NCI-H1417 treated with DMSO at 0.1 percent for 48 hours (cell line): ENCODE measurements at places on chromosomes 7 and 10.

DNA sequence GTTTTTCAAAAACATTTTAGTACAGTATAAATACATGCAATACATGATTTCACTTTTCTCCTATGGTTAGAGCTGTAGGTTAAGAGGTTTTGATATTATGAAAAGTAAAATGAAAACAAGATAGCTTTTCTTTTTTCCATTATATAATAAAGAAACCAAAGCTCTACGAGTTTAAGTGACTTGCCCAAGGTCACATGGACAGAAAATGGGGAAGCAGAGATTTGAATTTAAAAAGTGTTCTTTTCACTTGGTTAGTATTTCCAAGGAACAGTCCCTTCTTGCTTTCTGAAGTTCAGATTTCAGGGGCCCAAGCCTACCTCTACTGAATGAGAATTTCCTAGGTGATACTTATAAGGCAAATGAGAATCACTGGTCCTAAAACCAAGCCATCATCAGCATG, 13.2 kb upstream of the MAP3K8 start:
- DNase-seq = no peak

DNA sequence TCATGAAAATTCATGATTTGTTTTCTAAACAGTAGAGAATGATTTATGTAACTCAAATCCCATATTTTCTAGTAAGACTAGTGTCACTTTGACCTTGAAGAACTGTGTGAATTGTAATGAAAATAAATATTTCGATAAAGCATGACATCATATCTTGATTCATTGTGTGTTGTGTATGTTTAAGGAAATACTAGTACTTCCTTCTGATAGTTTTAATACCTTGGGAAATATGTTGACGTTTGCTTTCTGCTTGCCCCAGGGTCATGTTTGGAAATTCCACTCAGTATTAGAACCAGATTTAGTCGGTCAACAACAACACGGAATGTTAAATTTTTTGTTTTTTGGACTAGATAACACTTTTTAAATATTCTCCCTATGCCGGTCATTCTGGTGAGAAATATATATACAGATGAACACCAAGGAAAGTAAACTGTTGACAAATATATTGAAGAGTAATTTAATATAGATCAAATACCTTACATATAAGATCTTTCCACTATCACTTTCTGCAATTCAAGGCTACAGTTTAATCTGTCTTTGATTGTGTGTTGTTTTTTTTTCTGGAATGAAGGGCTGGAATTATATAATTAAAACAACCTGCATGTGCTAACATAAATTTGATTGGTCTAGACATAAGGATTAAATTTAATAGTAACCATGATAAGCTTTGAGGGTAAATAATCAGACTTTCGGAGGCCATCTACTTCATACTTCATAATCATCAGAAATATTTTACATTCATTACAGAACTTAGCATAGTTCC, 126.2 kb downstream of the MDFIC start:
- DNase-seq = no peak

DNA sequence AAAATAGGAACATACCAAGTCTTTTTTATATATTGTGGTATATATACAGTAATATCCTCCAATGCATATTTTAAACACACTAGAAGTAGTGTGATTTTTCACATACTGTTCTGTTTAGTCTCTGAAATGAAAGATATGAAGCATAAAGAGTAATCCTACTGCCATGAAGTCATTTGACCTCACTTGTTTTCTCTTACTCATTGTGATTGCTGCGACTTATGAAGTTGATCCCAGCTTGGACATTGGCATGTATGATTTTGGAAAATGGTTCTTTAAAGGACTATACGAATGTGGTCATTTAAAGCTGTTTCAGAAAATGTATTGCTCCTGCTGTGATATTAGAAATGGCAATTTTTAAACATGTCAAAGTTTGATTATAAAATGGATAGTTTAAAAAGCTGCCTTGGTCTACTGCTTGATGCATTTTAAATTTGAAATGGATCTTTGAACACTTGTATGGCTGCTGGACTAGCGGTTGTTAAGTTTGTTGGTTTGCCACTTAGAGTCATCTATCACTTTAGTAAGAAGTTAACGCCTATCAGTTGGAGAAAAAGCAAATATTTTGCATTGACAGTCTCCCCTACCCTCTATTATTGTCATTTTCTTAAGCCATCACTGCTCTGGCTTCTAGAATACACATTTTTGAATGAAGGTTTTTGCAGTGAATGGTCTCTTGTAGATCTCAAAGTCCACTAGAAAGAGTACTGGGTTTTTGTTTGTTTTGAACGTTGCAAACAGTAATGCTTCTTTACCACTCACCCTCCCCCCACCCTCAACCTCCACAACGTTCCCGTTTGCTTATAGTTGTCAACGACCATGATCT, 881 bp upstream of the PCGF5 start:
- no peak for DNase-seq

GRCh38 chr7:12692479-12693259, 5.2 kb downstream of the ARL4A start:
- DNase-seq = no peak

DNA sequence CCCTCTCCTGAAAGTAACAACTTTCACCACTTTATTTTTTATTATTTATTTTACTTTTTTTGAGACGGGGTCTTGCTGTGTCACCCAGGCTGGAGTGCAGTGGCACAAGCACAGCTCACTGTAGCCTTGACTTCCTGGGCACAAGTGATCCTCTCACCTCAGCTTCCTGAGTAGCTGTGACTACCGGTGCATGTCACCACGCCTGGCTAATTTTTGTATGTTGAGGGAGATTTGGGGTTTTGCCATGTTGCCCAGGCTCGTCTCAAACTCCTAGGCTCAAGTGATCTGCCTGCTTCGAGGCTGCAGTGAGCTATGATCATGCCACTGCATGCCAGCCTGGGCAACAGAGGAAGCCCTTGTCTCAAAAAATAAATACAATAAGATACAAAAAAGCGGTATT, 14.9 kb upstream of the SLIT1 start:
- DNase-seq = no peak

DNA sequence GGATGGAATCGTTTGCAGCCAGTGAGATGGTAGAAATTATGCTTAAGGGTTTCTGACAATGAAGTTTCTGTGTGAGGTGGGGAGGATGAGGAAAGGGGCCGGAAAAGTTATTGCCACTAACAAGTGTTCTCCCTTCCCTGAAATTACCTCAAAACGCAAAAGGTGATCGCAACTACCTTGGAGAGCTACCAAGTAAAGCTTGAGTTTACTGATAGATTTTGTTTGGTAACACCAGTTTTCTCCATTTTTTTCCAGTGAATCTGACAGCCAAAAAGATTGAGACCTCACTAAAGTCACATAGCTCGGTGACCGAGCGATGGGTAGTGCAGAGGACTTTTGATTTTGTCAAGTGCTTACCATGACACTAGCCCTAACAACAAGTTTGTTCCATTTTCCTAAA, 1.6 kb downstream of the SUV39H2 start:
- DNase-seq = no peak

DNA sequence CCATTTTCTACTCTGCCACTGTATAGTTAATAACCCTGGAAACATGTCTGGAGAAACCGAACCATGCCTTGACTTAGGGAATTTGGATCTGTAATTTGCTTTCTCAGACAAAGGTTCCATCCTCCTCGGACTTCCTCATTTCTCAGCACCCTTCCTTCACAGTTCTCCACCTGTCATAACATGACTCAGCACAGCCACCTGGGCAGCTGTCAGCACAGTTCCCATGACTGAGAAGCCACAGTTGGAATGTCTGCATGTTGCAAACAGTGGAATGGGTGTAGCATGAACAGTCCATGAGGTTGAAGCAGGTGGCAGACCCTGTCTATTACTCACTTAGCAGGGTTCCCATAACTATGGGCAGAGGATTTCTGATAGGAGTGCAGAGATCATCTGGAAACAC, 634 bp upstream of the OR9A4 start:
- DNase-seq = no peak

- no peak for DNase-seq
Observed at GRCh38 chr10:63115732-63116383, 17.3 kb upstream of the NRBF2 start.

- DNase-seq = no peak
Observed at GRCh38 chr10:131650169-131650705, 250.6 kb upstream of the PPP2R2D start.

DNA sequence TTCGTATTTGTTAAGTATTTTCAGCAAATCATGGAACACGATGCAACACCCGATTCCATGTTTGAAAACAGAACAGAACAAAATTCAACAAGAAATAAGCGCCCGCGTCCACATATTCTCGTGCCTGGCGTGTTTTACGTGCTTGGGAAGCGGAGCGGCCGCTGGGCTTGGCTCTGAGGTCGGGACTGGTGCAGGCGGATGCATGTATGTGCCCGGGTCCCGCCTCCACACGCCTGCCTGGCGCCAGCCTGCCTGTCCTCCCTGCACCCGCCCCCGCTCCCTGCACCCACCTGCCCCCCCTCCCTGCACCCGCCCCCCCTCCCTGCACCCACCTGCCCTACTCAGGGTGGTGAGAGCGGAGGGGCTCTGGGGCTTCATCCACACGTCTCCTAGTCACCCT, 454.5 kb downstream of the DNAJB6 start:
- no peak for DNase-seq

DNA sequence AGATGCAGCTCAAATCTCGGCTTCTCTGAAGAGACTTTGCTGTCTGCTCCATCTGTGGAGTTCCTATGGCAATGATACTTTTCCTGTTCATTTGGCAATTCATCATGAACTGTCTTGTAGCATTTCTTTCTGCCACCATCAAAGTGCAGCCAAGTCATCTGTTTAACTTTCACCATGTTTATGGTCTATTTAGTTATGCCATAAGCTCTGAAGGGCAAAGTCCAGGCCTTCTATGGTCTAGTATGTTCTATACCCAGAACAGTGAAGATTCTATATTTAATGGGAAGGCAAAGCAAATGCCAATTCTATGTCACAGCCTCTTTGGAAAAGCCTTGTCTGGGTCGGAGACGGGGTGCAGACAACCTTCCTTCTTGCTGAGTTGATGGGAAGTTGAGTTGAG, 472.6 kb downstream of the PLXNA4 start:
- no peak for DNase-seq

- no peak for DNase-seq
Observed at GRCh38 chr10:59350558-59350957, 11.8 kb downstream of the FAM13C start.

- no peak for DNase-seq
Observed at GRCh38 chr7:50327443-50327842, 22.9 kb downstream of the IKZF1 start.

DNA sequence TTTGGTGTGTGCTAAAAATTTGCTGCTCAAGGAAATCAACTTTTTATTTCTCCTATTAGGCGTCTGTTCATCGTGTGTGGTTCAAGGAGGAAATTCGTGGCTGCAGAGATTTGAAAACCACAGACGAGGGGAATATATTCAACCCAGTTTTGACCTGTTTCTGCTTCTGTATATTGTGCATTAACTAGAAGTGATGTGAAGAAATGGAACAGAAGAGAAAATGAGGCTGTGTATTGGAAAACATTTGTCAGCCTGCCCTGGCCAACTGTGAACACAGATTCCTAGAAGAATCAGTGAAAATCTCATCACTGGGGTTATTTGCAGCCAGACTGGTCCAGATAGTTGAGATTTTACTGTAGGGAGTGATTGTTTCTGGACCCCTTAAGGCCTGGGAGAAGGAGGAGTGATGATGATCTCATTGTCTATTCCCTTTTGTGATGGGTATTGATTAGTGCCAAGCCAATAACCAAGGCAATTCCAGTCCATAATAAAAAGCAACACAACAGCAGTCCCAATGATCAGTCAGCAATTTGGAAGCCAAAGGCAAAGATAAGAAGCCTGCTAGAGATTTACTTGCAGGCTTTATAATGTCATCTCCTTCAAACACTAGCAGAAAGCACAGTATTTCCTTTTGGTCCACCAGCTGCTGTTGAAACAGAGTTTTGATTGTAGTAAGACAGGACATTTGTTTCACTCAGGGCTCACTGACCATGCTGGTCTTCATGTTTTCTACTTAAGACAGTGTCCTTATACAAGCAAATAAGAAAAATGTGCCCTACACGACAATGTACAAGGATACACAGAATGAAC, 339.4 kb downstream of the PRPF18 start:
- no peak for DNase-seq

GRCh38 chr10:120485946-120486345, 28.9 kb downstream of the PLPP4 start:
- DNase-seq = no peak

- no peak for DNase-seq
Observed at GRCh38 chr10:128542659-128543058, 416.4 kb upstream of the MKI67 start.

GRCh38 chr10:56012101-56012500, 349.0 kb downstream of the ZWINT start:
- no peak for DNase-seq

DNA sequence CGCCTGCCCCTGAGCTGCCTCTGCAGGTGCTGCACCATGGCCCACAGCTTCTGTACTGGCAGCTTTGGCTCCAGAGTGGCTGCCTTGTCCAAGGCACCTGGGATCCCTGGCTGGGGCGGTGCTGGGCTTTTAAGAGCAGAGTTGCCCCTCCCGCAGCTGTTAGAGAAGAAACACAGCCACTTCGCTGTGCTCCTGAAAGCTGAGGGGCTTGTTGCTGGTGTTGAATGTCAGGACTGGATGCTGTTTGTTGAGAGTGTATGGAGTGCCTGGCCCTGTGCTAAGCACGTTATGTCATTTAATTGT, 6.2 kb downstream of the FAM241B start:
- DNase-seq = no peak

GRCh38 chr7:100544967-100545359, 6.0 kb downstream of the AGFG2 start:
- no peak for DNase-seq

DNA sequence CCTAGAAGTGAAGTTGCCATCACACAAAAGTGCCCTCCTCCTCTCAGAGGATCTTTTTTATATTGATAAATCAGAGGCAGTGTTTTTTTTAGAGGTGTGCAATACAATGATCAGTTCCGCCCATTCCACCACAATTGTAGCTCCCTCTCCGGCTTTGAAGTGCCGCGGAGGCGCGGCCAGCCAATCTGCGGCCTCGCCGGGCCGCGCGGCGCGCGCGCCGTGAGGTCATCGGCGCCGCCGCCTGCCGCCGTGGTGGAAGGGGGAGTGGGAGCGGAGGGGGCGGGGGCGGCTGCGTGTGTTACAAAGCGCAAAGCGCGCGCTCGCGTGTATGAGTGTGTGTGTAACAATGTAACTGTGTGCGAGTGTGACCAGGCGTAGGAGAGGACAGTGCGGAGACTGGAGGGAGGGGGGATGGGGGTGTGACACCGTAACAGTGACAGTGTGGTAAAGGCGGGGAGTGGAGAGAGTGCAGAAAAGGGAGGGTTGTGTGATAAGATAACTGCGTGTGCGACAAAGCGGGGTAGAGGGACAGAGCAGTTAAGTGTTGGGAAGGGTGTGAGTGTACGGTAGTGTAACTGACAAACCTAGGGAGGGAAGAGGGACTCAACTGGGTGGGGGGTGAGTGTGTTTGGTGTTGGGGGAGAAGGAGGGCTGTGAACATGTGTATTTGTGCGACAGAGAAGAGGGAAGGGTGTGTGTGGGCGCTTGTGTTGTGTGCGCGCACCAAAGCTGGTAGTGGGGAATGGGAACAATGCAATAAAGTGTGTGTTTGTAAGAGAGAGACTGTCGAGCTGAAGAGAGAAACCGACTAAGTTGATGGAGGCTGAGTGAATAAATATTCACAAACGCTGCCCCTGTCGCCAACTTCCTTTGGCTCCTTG, at the start of gene SP8:
Gene SP8 (minus strand): TSS at position 108 of the 881 bp plus-strand sequence. CDS start 88 bp downstream, at position 20.
- peak; percentile 85 for DNase-seq
